ENCODE measurements at places on chromosomes 16 and 17.

GRCh38 chr17:6366221-6366666, 68.7 kb downstream of the AIPL1 start:
- peak; percentile 60 for DNase-seq

DNA sequence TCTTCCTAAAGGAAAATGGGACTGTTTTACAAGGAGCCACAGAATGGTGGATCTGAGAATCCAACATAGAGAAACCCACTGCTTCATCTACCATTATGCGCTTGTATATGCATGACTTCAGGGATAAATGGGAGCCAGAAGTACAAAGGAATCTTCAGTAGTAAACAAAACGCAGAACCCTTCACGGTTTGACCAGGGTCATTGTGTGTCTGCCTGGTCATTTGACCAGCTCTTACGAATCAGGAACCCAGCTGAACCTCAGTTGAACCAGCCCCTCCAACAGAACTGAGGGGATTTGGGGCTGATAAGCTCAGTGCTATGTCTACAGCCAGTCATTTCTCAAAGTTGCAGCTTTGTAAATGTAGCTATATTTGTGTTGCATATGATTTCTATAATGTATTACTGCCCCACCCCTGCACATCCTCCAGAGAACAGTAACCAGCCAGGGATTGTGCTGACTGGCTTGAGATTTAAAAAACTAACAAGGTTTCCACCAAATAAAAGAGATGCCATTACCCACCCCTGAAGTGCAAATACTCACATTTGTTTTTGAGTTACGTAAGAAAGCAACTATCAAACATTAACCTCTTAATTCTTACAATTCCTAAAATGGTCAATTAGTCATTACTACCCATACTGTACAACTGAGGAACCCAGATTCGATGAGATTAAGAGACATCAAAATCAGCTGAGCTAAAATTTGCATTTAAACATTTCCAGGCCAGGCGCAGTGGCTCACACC, 6.3 kb downstream of the CMTM4 start:
- no peak for DNase-seq

GRCh38 chr17:3167574-3167973, 29.7 kb upstream of the OR1A2 start:
- DNase-seq, result no peak

- DNase-seq, result no peak
Measured at GRCh38 chr16:57868913-57869520, 66.7 kb upstream of the KIFC3 start.

DNA sequence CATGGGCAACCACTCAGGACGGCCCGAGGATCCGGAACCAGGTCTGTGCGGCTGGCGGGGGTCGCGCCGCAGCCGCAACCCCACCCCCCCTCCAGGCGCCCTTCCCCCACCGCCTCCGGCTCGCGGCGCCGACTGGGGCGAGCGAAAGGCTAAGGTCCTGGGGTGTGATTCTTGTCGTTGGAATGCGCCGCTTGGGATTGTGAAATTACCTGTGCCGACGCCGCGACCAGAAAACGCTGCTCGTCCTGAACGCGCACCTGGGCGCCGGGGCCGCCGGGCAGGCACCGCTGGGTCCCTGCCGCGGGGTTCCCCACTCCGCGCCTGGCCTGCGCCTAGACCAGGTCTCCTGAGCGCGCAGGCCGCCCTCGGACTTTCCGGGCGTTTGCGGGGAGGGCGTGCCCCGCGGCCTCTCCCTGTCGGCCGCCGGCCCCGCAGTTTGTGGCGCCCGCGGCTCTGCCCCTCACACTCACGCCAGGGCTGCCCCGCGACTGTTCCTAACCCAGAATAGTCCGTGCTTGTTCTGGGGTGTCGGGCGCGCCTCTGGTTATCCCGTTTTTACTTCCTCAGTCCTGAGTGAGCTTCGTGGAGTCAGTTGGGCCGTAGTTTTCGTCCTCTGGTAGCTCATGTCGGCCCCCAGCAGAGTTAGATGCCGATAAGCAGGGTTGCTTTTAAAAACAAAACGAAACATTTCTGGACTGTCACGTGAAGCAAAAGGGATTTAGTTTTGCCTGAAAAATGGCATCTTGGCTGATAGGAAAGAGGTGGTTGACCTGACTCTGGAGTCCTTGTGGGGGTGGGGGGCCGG, 147.2 kb downstream of the SPECC1 start:
- peak; percentile 59 for DNase-seq

DNA sequence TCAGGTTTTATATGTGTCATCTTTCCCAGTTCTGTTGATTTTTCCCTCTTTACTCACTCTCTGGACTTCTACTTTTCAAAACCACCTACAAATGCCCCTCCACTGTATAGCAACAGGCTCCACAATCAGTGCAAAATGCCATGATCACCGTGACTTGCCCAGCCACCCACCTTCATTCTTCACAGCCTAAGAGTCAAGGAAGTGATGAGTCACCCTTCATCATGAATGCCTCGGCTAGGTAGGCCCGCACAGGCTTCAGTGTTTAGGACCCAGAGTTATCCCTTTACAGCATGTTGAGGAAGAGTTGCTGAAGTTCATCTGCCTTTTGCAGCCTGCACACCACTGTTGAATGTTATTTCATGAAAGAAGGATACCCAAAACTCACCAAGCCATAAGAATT, 158.6 kb downstream of the PMP22 start:
- DNase-seq, result no peak

DNA sequence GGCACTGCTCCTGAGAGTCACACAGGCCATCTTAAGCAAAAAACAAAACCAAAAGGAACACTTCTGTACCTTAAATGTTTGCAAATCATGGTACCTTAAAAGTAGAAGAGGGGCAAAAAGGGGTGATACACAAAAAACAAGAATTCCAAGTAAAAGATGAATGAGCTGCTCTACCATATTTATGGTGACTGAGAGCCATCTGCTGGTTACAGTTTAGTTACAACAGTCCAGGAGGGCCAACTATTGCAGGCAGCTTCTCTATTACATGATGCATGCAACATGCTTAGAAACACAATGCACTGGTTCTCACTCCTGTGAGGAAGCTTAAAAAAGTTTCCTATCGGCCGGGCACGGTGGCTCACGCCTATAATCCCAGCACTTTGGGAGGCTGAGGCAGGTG, 53.5 kb downstream of the STX8 start:
- DNase-seq, result peak; percentile 53

DNA sequence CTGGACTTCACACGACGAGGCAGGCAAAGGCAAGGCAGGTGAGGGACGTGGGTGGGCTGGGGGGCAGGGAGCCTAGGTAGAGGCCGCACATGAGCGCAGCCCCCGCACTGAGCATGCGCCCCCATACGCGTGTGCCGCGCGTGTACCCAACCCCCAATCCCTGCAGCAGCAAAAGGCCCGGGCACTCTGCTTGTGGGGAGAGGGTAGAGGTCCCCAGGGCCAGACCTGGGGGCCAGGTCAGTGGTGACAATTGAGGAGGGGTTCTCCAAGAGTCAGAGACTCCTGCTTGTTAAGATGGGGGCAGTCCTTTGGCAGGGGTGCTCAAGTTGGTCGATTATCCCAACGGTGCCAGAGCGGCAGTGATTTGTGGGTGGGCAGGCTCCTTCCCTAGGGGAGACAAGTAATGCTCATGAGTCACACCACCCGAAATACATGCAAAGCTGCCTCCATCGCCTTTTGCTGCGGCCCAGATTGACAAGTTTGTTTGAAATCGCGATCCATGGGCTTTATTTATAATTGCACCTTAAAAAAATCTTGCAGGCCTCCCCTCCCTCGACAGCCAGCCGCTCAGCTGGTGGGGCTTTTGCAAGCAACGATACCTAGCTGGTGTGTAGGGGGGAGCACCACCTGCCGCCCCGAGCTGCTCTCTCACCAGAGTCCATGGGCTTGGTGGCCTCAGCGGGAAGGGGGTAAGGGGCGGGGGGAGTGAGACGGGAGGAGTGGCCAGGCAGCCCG, 1.1 kb upstream of the GIT1 start:
- DNase-seq, result no peak

GRCh38 chr16:48608452-48608851, 1.5 kb downstream of the N4BP1 start:
- no peak for DNase-seq

DNA sequence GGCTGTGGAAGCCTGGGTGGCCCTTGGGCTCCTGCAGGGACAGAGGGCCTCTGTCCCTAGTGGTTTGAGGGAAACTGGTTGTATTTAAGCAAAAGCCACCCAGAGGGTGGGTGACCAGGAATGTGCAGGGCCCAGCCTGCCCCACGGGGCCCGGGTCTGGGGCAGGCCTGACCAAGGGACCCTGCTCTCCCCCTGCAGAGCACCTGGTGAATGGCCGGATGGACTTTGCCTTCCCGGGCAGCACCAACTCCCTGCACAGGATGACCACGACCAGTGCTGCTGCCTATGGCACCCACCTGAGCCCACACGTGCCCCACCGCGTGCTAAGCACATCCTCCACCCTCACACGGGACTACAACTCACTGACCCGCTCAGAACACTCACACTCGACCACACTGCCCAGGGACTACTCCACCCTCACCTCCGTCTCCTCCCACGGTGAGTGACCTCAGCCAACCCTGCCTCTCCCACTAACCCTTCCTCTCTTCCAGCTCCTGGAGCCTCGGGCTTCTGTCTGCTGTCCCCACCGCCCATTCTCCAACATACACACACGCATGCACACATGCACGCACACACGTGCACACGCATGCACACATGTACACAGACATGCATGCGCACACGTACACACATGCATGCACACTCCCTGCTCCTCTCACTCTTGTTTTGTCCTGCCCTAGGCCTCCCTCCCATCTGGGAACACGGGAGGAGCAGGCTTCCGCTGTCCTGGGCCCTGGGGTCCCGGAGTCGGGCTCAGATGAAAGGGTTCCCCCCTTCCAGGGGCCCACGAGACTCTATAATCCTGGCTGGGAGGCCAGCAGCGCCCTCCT, 10.4 kb downstream of the GALK1 start:
- DNase-seq, result no peak
